ENCODE measurements at places on chromosomes 16 and 17.

DNA sequence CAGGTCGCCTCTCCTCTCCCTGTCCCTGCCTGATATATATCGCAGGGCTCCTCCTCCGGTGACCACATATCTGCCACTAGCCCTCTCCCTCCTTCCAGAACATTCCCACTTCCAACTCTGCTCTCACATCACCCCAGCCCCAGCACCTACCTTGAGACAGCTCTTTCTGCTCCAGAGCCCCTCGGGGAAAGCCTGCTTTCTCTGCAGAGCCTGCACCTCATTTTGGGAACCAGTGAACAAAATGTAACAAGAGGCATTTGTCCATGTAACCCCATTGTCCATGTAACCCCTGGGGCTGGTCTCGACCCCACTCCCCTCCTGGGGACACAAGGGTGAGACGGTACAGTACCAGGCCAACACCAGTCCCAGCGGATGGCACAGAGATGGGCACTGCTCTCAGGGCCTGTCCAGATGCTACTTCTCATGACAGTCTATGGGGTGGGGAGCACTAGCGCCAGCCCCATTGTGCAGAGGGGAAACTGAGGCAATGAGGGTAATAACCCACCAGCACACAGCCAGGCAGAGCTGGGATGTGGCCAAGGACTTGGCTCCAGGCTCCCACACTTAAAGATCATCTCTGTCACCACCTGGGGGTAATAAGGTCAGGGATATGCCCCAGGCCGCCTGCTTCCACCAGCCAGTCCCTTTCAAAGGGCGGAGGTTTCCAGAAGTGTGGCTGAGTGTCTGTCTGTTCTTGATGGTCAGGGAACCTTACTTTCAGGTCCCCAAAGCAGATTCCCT, 42.9 kb downstream of the TBC1D16 start:
- DNase-seq = no peak

DNA sequence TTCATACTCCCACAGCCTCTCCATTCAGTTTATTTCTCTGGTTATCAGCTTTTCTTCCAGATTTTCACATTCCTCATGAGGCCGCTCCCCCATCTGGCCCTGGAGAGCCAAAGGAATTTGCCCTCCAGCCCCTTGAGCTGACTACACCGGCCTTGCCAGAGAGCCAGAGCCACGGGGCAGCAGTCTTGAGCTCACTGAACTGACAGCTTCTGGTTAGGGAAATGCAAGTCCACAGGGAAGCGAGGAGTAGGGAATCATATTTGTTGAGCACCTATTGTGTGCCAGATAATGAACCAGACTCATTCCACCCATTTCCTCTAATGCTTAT, 102.4 kb downstream of the ABCC12 start:
- DNase-seq = no peak

DNA sequence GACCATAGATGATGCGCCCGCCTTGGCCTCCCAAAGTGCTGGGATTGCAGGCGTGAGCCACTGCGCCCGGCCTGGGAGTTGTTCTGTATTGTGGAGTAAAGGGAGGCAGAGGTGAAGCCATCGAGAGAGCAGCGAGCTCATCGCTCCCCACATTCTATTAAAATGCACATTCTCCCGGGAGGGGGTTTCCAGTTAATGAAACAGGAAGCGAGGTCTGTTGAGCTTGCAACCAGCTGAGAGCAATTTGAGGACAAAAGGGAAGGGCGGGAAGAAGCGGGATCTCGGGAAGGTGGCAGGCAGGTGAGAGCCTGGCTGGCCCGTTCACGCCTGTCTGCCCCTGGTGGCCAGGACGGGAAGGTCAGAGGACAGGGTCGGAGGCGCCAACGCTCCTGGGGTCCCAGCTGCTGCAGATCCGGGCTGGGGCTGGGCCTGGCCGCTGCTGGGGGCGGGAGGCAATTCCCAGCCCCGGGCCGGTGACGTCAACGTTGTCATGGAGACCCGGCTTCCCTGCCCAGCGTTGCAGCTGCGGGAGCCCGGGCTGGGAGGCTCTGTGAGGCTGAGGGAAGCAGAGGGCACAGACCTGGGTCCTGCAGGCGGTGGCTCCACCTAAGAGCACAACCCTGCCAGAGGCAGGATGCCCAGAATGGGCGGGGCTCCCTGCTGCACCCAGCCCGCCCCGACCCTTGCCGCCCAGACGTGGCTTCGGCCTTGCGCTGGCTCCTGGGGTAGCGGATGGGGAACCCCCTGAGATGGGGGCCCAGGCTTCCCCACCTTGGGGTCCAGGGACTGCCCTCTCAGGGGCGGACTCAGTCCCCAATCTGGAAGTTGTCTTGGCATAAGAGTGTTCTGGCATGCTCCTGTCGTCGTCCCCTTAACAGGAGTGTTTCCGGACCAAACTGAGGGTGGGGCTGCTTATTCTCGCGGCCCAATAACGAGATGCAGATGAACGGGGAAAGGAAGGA, 48.7 kb upstream of the PLCG2 start:
- DNase-seq = peak; percentile 86

DNA sequence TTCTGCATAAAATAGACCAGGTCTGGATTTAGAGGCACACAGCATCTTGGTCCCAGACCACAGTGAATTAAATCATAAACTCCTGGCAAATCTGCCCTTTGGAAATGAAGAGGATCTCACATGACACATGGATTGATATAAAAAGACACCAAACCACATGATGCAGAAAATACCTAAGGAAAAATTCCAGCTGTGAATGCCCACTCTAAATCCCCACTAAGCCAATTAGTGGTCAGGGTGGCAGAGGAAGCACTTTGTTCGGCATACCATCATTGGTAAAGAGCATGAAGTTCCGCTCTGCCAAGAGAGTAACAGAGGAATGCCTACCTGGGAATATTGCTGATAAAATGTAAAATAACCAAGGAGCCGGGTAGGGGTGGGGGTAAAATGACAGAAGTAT, 32.4 kb upstream of the NOL11 start:
- DNase-seq = no peak

- DNase-seq = no peak
Measured at GRCh38 chr17:2624292-2624731, 30.9 kb downstream of the PAFAH1B1 start.

DNA sequence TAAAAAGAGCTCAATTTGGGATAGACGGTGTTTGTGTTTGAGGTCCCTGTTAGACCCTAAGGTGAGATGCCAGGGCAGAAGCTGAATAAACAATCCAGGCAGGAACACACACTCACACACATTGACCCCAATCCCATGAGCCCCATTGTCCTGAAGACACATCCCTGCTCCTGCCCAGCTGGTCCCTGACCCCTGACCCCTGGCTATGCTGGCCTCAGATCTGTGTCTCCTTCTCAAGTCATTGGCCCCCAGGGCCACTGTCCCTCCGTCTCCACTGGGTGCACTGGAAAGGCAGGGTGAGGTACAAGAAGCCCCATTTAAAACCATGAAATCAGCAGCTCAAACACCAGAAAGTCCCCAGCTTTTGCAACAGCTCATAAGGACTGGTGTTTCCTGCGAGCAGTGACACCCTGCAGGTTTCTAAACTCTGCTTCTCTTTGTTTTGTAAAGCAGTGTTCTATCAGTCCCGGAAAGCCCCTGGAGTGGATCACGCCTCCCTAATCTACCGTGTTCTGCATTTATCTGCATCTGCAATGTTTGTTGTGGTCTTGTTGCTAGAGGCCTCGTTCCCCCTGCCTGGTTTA, 18.0 kb upstream of the ASGR2 start:
- DNase-seq = no peak

GRCh38 chr17:63519972-63520882, 2.9 kb upstream of the KCNH6 start:
- no peak for DNase-seq

DNA sequence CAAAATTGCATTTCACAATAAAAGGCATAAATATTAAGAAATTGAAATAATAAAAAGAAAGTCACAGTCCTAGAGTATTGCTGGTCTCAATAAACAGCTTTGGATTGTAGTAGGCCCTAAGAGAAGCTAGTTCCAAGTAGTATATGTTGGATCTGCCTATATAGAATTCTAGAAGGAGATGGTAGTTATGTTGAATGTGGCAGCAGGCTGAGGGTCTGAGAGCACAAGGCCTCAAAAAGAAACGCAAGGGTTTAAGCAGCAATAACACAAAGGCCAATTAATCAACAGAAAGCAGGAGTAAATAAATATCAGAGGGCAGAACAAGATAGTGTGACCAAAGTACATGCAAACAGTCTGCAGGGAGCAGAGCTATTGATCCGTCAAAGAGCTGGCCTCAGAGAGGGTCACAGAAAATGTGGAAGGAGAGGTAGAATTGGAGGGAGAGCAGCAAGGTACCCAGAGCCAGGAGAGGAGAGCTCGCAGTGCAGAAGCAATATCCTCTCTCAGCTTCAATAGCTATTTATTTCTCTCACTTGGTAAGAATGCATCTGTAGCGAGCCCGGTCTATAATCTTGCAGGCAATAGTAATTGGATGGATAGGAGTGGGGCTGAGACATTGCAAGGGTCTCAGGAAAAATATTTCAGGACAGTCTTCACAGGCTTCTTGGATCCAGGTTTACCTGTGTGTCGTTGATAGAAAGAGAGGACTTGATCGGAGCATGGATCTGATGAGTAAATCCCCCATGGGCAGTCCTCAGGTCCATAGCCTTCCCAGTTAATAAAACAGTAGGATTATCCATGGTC, 25.1 kb upstream of the MED13 start:
- no peak for DNase-seq

GRCh38 chr17:75365009-75365930, 40.2 kb downstream of the GRB2 start:
- no peak for DNase-seq

GRCh38 chr17:33371377-33371776, 78.3 kb upstream of the ASIC2 start:
- DNase-seq = no peak

DNA sequence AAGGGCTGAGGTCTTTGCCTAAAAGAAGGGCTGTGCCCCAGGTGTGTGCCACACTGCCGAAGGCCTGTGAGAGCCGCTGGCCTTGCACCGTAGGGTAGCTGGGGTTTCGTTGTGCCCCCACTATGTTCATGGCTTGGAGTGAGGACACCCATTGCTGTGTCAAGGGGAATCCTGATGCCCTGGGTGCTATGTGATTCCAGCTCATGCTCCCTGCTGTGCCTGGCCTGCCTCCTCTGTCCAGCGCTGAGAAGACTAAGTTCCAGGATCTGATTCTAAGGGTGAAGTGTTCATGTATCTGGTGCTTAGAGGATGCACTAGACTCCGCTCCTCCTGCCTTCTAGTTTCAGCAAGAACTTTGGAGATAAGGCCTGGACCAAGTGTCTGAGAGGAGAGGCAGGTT, 47.4 kb downstream of the SREBF1 start:
- no peak for DNase-seq

DNA sequence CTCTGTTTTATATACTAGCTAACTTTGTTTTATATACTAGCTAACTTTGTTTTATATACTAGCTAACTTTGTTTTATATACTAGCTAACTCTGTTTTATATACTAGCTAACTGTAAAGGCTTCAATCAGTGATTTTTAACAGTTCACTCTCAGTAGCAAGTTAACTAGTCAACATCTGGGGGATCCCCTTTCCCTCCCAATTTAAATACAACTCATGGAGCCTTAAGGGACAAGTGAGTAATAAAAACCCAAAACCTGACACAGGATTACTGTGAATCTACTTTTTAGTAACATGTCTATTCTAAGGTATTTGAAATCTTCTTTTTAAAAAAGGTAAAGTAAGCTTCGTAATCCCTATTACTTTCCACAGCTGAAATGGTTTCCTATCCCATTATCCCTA, 32.2 kb downstream of the FAM222B start:
- DNase-seq = no peak

GRCh38 chr16:85520853-85521521, 92.1 kb upstream of the GSE1 start:
- DNase-seq = peak; percentile 57

GRCh38 chr17:43634591-43635125, 27.1 kb downstream of the MEOX1 start:
- no peak for DNase-seq

- no peak for DNase-seq
Measured at GRCh38 chr16:3872216-3872895, 8.2 kb downstream of the CREBBP start.

- DNase-seq = no peak
Measured at GRCh38 chr16:50271148-50272041, 5.0 kb downstream of the ADCY7 start.

DNA sequence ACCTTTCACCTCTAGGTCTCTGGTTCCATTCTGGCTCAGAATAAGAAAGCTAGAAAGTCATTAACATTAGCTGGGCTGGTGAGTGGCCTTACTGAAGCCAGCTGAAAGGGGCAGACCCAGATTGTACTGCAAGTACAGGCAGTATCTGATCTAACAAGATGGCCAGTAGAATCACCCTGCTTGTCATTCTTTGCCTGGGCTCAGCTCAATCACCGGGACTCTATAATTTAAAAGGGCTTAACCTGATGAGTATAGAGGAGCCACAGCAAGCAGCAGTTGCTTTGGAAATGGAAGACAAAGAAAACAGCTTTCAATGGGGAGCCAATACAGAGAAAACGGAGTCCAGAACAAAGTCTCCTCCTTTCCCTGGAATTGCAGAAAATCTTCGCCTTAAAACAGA, 13.6 kb downstream of the CDH8 start:
- DNase-seq = no peak

- no peak for DNase-seq
Measured at GRCh38 chr16:27712251-27712711, 162.3 kb downstream of the KATNIP start.

- DNase-seq = peak; percentile 3
Measured at GRCh38 chr16:79329166-79329521, 271.4 kb downstream of the MAF start.

DNA sequence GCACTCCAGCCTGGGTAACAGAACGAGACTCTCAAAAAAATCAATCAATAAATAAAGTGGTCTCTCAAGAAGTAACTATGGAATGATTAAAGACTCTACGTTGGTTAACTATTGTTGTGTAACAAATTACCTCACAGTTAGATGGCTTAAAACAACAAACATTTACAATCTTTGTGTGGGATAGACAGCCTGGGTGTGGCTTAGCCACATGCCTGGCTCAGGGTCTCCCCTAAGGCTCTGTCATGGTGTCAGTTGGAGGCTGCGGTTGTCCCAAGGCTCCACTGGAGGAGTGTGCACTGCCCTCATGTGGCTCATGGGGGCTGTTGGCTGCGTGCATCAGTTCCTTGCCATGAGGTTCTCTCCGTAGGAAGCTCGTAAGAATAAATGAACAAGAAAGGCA, 294.5 kb downstream of the SNX29 start:
- no peak for DNase-seq

DNA sequence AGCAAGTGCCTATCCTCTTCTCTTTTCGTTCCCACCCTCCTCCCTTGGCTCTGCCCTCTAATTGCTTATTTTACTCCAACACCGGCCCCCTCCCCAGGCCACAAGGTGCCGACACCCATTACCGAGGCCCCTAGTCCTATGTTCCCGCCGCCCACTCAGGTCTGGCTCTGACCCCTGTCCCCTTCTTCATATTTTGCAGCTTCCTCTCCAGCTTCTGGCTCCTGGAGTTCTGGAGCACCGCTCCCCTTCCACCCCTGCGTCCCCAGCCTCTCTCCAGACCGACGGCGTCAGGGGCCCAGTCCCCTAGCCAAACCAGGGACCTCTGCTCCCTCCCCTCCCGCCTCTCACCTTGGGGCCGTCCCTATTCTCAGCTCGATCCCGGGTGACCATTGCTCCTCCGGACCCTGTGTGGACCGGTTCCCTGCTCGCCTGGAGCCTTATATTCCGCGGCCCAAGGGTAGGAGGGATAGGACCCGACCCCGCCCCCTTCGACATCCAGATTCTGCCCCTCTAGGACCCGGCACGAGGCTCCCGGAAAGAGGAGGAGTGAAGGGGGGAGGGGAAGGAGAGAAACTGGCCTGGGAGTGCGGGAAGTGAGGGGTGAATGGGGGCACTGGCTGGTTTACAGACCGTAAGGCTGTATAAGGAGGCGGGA, at the start of gene HES7:
TSS of gene HES7 (minus strand) at position 412 of the 655 bp plus-strand sequence. CDS start at position 390, 22 bp downstream.
- peak; percentile 23 for DNase-seq

GRCh38 chr17:78223061-78223460, 8.4 kb upstream of the TMEM235 start:
- DNase-seq = no peak

- DNase-seq = peak; percentile 59
Measured at GRCh38 chr17:6666077-6666521, 14.5 kb downstream of the C17orf100 start.
